ENCODE measurements at places on chromosomes 11 and 22. TPM values are rescaled to one million over a fixed set of nuclear protein-coding genes. Genes with fewer than 3 reads are reported as not detected.

Gene WNT11
- 1.1 TPM for total RNA-seq

Gene ACCS
- total RNA-seq = 15.7 TPM

Gene MAPK8IP1
- total RNA-seq = 8.1 TPM

Gene GNG3
- total RNA-seq = not detected

Gene IGLL1
- not detected for total RNA-seq

Gene MFRP
- total RNA-seq = not detected

Gene ACTN3
- total RNA-seq = 0.14 TPM

Gene PIWIL4
- 1.6 TPM for total RNA-seq

Gene IRAG1
- total RNA-seq = 14.4 TPM

Gene FGF19
- total RNA-seq = not detected

Gene RFPL3
- total RNA-seq = not detected

Gene ZNF70
- 2.6 TPM for total RNA-seq

Gene SMIM38
- total RNA-seq = 0.28 TPM

Gene NFAM1
- total RNA-seq = not detected

Gene TMA7B
- total RNA-seq = not detected

Gene TBX10
- not detected for total RNA-seq

Gene SLC22A12
- total RNA-seq = not detected

Gene SLN
- not detected for total RNA-seq

All from smooth muscle cell of bladder (primary cell).